AG10803 (cell line): ENCODE measurements at places on chromosomes 3 and 15.

GRCh38 chr3:22606938-22607337 is 596.2 kb upstream of the UBE2E2 start:
- DNase-seq = no peak

DNA sequence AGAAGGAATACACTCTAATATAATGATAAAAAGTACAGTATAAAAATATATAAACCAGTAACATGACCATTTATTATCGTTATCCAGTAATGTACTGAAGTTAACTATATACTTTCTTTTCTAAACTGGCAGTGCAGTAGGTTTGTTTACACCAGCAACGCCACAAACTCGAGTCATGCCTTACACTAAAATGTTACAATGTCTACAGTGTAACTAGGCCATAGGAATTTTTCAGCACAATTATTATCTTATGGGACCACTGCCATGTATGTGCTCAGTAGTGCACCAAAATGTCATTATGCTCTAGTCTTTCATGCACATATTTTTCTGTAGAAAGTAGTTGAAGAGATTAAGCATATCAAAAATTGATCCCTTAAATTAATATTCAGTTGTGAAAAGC is 609.8 kb upstream of the BCHE start:
- no peak for DNase-seq

DNA sequence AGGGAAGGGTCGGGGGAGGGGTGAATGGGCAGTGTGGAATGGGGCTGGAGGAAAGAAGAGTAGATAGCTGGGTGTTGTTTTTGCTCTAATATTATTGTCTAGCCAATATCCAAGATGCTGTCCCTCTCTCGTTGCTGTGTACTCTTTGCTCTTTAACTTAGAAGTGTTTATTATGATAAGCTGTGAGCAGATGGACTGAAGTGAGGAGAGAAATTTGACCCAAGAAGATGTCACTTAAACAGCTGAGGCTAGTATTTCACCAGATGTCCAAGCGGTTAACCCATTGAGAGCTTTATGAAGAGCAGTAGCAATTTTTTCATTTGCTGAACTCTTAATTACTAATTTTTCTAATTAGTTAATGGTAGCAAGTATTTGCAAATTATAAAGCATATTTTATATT is 212.2 kb upstream of the TP63 start:
- DNase-seq = no peak

- DNase-seq = no peak
Measured at GRCh38 chr3:119978554-119979208, 115.6 kb downstream of the GSK3B start.

DNA sequence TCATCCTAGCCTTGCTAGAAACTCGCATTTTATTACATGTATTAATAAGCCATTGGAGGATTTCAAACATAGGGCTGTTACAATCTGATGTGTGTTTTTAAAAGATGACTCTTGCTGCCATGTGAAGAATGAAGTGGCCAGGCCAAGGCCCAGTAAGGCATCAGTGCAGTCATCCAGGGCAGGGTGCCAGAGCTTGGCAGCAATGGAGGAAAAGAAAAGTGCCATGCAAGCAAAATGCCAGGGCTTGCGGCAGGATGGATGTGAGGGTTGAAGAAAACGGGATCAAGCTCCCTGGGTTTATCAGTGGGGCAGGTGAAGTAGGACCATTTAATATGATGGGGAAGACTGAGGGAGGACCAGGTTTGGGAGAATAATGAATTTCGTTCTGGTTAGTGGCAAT is 183.6 kb downstream of the MINAR1 start:
- no peak for DNase-seq

- DNase-seq = no peak
Measured at GRCh38 chr3:116302087-116302747, 143.1 kb downstream of the LSAMP start.

GRCh38 chr15:39947401-39948197 is 13.7 kb downstream of the EIF2AK4 start:
- no peak for DNase-seq
